ENCODE measurements at places on chromosomes 2 and 18.

DNA sequence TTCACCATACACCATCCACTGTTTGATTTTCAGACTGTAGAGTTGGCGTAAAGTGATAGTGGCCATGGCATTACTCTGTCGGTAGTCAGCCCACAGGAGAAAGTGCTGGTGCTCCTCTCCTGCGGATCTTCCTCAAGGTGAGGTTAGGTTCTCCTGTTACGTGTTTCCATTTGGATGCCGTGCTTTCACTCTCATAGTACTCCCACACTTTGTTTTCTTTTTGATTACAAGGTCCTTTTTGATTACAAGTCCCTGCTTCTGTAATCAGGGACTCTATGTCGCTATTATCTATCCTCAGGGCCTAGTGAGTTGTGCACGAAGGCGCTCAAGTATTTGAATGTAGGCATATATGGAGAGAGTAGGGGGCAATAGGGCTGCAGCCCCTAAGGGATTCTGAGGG, 4.3 kb downstream of the TAF4B start:
- no peak for DNase-seq

GRCh38 chr2:48397846-48398245, 132.1 kb upstream of the STON1 start:
- no peak for DNase-seq

GRCh38 chr2:63837036-63837594, 4.6 kb upstream of the UGP2 start:
- no peak for DNase-seq

DNA sequence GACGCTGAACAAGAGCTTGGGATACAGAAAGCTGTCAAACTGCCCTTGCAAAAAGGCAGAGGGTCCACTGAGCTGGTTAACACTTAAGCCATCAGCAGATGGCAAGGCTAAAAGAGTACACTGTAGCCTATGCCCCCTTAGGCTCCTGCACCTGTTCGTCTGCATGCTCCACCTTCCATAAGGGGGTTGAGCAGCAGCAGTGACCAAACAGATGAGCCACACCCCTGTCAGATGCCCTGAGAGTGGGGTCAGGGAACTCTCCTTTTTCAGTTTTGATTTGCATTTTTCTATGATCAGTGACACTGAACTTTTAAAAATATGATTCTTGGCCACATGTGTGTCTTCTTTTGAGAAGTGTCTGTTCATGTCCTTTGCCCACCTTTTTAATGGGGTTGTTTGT, 402.5 kb upstream of the FAM98A start:
- DNase-seq, result no peak

DNA sequence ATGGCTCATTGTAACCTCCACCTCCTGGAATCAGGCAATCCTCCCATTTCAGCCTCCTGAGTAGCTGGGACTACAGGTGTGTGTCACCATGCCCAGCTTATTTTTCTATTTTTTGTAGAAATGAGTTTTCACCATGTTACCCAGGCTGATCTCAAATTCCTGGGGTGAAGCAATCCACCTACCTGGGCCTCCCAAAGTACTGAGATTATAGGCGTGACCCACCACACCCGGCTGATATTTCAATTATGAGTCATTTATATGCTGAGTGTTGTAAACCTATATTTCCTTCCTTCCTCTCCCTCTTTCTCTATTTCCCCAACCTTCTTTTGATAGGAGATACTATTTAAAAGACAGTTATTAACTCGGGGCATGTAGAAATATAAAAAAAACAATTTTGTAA, 469.6 kb upstream of the ID2 start:
- DNase-seq, result peak; percentile 21

GRCh38 chr2:23423873-23424680, 39.1 kb downstream of the KLHL29 start:
- no peak for DNase-seq

- DNase-seq, result peak; percentile 43
Observed at GRCh38 chr2:290090-290722, 2.3 kb upstream of the ALKAL2 start.

- peak; percentile 54 for DNase-seq
Observed at GRCh38 chr2:181058378-181059269, 78.2 kb downstream of the UBE2E3 start.

- peak; percentile 78 for DNase-seq
Observed at GRCh38 chr2:47767880-47768609, 14.9 kb upstream of the MSH6 start.

GRCh38 chr2:48695991-48696390, 59.5 kb downstream of the LHCGR start:
- no peak for DNase-seq

GRCh38 chr2:218895759-218896500, 15.3 kb downstream of the WNT10A start:
- DNase-seq, result no peak

GRCh38 chr2:20457661-20458630, 11.1 kb downstream of the RHOB start:
- DNase-seq, result no peak

DNA sequence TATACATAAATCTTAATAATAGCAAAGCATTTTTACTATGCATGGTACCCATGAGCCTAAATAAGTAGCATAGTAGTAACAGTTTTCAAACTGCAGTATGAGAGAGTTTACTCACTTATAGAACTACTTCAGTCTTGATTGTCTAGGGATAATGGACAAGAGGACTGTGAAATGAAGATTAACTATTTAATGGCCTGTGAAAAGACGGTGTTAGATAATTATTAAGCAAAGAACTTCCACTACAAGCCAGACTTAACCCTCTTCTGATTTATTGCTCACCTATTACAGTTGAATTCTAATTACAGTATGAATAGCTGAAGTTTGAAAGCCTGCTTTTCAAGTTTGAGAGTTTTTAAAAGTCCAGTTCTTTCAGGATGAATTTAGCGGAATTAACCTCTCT, 18.9 kb downstream of the PIK3C3 start:
- no peak for DNase-seq

GRCh38 chr18:79553154-79553553, 126.4 kb upstream of the CTDP1 start:
- no peak for DNase-seq

- no peak for DNase-seq
Observed at GRCh38 chr2:171411791-171412483, 21.9 kb downstream of the METTL8 start.

DNA sequence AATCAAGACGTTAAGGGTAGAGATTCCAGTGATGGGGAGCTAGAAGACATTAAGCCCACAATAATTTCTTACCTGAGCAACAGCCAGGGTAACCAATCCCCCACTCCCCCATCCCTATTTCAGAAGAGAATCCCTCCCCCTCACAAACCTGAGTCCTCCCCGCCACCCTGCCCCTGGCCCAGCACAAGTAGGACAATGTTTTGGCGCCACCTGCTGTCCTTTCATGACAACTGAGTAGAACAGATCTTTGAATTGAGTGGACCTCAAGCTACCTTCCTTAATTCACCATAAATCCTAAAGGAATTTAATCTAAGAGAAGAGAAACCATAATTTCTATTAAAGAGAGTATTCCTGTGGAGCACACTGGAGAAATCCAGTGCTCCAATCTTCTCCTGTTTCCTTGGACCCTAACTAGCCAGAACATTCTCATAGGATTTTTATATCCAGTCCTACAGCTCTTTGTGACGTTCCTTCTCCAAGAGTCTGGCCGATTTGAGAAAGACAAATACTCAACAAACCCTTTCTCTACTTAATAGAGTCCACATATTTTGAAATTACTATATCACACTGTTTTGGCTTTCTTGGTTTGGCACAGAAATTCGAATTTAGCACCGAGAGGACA, 41.1 kb downstream of the NHEJ1 start:
- peak; percentile 65 for DNase-seq
